ENCODE measurements at places on chromosomes 7 and 10.
A peak's percentile ranks its signal among the peaks of the same experiment; 100 is the strongest.

DNA sequence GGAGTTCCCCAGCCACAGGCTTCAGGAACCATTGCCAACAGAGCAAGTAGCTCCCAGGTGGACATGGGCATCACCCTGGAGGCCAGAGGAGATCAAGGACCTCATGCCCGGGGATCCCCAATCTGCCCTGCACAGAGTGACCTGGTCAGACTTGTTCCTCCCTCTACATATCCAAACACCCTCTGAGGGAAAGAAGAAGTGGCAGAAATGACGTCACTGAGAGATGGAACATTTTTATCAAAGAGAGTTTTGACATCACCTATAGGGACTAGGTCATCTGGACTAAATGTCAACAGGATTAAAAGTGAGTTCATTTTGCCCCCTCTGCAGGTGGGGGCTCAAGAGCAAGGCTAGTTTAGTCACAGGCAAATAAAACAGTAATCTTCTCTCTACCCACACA, 273.7 kb downstream of the SKAP2 start:
- DNase-seq, result no peak

- DNase-seq, result no peak
Measured at GRCh38 chr7:15525652-15526263, 36.1 kb downstream of the AGMO start.

DNA sequence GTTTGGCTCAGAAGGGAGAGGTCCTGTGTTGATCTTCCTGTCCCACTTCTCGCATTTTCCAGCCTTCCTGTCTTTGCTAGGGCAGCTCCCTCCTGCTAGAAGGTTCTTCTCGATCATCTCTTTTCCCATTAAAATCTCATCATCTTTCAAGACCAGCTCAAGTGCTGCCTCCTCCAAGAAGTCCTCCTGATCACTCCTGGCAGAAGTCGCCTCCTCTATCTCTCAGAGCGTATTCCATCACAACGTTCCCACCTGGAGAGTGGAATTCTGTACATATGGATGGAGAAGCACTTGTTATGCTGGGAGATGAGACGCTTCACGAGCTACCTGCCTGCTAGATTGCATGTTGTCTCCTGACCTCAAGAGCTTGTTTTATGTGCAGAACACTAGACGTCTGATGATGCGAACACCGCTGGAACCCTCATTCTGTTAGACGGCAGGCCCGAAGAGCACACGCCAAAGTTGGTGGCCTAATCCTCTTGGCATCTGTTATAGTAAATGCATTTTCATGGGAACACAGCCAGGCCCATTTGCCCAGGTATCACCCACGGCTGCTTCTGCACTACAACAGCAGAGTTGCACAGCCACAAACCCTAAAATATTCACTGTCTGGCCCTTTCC, 68.0 kb upstream of the INSIG1 start:
- no peak for DNase-seq

- DNase-seq, result no peak
Measured at GRCh38 chr7:139889186-139889871, 60.3 kb downstream of the TBXAS1 start.

GRCh38 chr7:95490231-95490762, 4.6 kb downstream of the ASB4 start:
- DNase-seq, result no peak

- peak; percentile 5 for DNase-seq
Measured at GRCh38 chr7:127650847-127651555, 993 bp upstream of the SND1 start.

DNA sequence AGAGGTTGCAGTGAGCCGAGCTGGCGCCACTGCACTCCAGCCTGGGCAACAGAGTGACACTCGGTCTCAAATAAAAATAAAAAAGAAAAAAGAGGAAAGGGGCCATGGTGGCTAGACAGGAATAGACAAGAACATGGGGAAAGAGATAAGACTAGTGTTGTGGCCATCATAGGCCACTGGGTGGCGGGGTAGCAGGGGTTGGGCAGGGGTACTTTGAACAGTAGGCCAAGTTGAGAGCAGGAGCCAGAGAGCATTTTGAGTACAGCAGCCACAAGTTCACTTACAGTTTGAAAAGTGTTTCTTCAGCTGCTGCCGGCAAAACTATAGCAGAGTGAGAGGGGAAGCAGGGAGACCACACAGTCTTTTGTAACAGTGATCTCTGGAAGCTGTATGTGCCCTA, 656.0 kb downstream of the CNTNAP2 start:
- no peak for DNase-seq

DNA sequence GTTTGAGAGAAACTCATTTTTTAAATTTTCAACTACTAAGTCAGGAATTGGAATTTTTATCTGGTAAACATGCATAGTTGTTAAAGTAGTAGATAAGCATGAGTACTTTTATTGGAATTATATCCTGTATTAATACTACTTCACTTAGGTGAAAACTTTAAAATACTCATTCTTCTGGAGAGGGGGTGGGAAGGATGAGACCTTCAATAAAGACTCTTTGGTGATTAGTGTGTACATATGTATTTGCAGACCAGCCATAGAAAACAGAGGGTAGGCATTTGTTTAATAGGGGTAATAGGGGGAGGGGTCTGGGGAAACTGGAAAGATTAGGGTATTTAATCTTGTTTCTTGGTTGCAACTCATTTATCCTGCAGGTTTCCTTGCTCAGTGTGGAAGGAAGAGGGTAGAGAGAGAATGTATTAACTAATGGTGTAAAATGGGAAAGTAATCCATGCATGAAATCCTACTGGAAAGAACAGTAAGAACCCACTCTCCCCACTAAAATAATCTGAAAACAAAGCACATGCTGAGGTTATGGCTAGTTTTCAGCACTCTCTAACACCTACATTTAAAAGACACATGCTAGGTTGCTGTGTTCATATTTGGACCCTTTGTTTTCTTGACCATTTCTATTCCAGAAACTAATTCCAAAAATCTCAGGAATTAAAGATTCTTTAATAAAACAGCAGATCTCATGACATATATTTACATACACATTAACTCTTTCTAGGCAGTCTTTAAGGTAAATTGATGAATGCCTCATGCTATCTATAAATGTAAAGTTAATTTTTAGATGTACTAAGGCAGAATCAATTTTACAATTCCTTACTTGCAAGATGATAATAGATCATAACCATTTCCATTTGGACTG, 6.2 kb upstream of the IGF2BP3 start:
- DNase-seq, result no peak

DNA sequence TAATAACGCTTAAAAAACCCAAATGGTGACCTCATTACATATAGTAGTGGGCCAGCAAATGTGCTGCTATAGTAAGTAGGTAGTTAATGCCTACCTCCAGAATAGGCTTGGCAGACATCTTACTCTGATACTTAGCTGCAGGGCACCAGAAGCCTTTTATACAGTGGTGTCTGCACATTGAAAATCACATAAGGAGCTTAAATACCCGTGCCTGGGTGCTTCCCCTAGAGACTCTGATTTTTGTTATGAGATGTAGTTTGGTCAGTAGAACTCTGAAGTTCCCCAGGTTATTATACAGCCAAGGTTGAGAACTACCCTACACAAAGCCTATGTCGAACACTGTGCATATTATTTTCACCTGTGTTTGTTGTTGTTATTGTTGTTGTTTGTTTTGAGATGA, 47.2 kb downstream of the ANKIB1 start:
- DNase-seq, result no peak

- DNase-seq, result no peak
Measured at GRCh38 chr7:12146813-12147212, 64.3 kb upstream of the TMEM106B start.

DNA sequence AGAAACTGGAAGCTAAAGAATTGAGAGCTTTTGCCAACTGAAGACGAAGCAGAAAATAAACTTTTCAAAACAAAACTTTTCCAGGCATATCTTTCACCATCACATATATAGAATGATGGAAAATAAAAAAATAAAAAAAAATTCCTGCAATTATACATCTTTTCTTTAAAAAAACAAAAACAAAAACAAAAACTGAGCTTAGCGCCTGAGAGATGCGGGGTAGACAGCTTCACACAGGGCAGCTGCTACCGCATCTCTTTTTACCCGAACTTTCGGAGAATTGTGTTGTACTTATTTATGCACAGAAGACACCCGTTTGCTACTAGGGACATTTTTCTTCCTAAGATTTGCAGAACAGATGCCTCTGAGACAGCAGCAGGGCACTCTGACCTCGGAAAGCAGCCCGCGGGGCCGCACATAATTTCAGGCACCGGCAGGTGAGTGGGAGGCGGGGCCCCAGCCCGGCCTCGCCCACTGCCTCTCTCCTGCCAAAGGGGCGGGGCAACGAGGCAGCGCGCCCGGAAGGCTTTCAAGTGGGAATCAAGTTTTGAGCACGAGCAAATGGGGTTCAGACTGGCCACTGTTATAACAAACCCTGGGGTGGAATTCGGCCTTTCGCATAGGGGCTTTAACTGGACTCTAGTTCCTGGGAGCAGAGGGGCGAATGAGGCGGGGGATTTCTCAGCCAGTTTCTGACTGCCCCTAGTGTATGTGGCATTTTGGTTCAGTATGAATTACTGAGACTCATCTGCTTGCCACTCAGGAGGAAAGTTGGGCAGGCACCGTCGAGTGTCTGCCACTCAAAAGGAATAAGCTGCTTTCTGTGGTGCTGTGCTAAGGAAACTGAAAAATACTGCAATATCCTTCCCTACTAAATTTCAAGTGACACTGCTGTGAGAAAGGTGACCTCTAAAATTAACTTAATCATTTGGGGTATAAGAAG, 18.5 kb upstream of the FAM133B start:
- no peak for DNase-seq

DNA sequence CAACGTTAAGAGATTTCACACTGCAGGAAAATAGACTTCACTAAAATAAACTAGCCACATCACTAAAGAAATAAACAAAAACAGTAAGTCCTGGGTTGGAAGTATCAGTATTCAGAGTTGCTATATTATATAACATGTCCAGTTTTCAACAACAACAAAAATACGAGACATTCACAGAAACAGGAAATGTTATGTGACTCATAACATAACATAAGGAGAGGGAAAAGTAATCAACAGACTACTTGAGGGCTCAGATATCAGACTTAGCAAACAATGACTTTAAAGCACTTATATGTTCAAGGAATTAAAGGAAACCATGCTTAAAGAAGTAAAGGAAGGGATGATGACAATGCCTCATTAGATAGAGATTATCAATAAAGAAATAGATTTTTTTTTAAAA, 73.5 kb upstream of the MKLN1 start:
- no peak for DNase-seq

- DNase-seq, result peak; percentile 90
Measured at GRCh38 chr7:106365252-106366005, 80.6 kb upstream of the NAMPT start.
